Fibroblast of lung (primary cell): ENCODE measurements at places on chromosomes 12 and 14. TPM values are rescaled to one million over a fixed set of nuclear protein-coding genes. Genes with fewer than 3 reads are reported as not detected.

DNA sequence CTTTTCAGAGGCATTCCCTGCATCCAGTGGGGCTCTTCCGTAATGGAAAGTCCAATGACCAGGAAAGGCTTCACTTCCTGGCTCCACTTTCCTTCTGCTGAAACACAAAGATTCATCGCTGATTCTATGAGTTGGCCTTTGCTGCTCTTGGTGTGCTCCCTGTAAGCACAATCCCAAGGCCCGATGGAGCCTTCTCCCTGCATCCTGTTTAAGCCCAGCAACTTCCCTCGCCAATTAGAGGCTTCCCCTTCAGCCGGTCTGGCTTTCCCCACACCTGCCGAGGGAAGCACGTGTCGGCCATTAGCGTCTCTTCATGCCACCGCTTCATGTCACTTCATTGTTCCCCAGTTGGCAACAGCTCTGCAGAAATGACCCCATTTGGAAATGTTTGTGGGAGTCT lies 693.9 kb downstream of the MED13L start:
- DNase-seq = no peak

DNA sequence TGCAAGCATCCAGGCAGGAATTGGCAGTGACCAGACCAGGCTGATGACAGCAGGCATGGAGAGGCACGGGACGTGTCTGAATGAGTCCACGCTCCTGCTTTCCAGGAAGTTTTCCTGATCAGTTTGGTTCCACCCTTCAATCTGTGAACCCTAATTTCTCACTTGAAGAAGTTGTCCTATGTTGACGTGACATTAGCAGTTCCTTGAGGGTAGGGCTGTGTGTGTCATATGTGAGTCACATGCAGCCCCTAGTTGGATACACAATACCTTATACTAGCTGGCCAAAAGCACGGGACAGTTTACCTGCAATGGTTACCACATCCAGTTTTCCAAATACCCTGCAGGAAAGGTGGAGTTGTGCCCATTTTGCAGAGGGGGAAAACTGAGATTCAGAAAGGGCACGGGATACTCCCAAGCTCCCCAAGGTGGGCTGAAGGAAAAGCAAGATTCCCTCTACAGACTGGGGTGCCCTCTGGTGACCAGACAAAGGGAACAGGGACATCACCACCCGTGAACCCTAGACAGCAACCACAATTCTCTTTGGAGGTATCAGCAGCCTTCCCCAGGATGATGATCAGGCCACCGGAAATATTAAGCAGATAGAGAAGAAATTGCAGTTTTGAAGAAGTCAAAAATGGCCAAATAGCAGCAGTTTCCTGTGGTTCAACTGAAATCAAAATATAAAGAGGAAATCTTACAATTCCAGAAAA lies 194.5 kb downstream of the PHETA1 start:
- no peak for DNase-seq

- DNase-seq = no peak
Observed at GRCh38 chr14:105010891-105011291, 10.0 kb downstream of the CDCA4 start.

- DNase-seq = no peak
Observed at GRCh38 chr14:100643426-100643825, 56.2 kb upstream of the BEGAIN start.

Gene TAS2R8
- under 0.01 TPM in 1 of 2 replicates, not detected in the other for total RNA-seq

Gene CISTR
- total RNA-seq = not detected in 2 replicates

Gene MAPK1IP1L
- total RNA-seq = 14.1 and 16.5 TPM in 2 replicates

DNA sequence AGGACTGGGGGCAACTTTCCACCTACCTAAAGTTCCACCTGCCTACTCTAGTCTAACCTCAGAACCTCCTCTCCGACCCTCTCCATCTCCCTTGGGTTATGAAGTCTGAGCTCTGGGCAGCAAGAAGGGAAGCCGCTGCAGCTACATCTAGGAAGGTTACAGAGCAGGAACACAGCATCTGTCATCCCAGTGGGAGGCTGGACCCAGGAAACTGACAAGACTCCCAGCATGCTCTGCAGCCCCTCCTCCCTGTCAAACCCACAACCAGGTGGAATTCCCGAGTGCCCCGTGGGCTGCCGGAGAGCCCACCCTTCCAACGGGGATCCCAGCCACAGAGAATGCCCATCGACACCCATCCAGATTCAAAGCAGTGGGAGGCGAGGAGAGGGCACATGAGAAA lies 2.1 kb downstream of the TESC start:
- no peak for DNase-seq

GRCh38 chr12:6573001-6573400 lies 4.9 kb upstream of the NOP2 start:
- DNase-seq = no peak

DNA sequence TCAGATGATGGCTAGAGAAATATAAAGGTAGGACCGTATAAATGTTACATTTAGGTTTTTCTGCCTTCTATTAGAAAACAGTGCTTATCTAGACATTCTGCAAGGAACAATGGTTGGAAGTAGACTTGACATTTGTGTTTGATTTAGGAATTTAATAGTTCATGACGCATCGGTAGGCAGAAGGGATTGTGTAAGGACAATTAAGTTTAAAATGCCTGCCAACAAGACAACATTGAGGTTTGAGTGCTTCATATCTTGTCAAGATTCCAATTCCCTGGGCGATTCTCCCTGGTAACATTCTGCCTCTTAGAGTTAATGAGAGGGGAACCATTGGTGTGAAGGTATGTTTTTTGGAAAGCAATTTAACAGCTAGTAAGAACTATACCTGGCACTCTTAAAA lies 186.8 kb upstream of the RBM19 start:
- DNase-seq = no peak

Gene SLC16A7
- total RNA-seq = 44.2 and 110 TPM in 2 replicates

Gene TCP11L2
- total RNA-seq = 48.0 and 82.6 TPM in 2 replicates

Gene NELL2
- total RNA-seq = 0.17 and 0.26 TPM in 2 replicates

DNA sequence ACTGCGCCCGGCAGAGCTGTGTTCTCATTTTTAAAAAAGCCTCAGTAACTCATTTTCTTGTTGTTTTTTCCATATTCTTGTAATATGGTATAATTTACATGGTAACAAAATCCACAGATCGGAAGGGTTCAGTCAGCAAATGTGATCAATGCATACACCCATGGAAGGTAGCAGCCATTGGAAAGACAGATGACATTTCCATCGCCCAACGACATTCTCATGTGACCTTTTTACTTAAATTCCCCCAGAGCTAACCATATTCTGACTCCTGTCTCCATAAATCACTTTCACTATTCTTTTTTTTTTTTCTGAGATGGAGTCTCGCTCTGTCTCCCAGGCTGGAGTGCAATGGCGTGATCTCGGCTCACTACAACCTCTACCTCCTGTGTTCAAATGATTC lies 4.9 kb downstream of the PEBP1 start:
- no peak for DNase-seq

Gene RACGAP1
- 15.2 and 38.1 TPM in 2 replicates for total RNA-seq

Gene KCTD10
- total RNA-seq = 59.8 and 106 TPM in 2 replicates

Gene GLIPR1
- 36.0 and 59.8 TPM in 2 replicates for total RNA-seq
